ENCODE measurements at places on chromosomes 2 and 18.

GRCh38 chr2:158619496-158619895 lies 162.7 kb downstream of the PKP4 start:
- no peak for DNase-seq

GRCh38 chr18:62464266-62464665 lies 58.6 kb upstream of the ZCCHC2 start:
- peak; percentile 33 for DNase-seq

- no peak for DNase-seq
Measured at GRCh38 chr2:28434600-28434989, 41.9 kb downstream of the FOSL2 start.

DNA sequence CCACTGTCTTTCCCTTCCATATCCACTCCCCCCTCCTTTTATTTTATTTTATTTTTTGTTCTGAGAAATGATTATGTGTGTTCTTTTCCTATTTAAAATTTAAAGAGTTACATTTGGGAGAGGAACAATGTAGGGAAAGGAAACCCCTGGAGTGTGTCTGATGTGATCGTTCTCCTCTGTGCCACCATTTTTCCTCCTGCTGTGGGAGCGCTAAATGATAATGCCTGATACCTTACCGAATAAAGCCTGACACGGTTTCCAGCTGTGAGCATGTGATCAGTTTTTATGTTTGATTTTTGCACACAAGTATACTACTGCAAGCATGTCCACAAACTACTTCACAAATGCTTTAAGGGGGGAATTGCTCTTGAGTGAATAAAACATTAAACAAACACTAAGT lies 317.8 kb upstream of the FANCL start:
- no peak for DNase-seq

DNA sequence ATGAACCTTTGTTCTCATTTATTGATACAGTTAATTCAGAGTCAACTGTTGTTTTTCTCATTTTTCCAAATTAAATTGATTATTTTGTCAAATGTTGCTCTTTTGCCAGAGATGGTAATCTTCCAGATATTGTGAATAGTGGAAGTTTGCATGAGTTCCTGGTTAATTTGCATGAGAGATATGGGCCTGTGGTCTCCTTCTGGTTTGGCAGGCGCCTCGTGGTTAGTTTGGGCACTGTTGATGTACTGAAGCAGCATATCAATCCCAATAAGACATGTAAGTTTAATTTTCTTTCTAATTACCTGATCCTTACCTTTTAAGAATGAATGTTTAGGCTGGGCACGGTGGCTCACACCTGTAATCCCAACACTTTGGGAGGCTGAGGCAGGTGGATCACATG lies 7.8 kb downstream of the CYP20A1 start:
- no peak for DNase-seq

DNA sequence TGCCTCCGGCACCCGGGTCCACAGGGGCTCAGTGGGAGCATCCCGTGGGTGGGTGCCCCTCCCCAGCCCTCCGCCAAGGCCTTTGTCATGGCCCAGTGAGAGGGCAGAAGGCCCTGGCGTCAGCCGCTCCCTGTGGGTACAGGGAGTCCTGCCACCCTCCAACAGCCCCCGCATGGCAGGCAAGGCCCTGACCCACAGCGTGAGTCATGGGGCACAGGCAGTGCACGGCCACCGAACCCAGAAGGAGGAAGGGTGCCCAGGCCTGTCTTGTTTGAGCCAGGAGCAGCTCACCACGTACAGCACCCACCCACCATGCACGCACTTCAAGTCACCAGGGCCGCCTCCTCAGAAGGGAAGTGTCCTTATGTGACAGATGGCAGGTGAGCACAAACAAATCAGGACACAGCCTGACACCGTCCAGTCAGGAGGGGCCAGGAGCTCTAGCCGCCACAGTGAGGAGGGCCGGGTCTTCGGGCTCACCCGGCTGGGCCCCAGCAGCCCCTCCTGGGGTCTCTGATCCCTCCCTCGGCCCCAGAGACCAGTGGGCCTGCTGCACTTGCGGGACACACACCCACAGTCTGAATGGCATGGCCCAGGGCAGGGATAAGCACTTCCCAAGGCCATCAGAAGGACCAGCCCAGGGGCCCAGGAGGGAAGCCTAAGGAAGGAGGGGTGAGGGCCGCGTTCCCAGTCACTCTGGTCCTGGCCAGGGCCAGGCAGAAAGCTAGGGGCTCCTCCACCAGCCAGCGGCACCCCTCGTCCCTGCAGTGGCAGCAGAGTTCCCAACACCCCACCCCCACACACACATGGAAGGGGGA lies 25.8 kb downstream of the BIN1 start:
- DNase-seq, result no peak

GRCh38 chr2:96815326-96816126 lies 542 bp upstream of the CNNM3 start:
- DNase-seq, result no peak

DNA sequence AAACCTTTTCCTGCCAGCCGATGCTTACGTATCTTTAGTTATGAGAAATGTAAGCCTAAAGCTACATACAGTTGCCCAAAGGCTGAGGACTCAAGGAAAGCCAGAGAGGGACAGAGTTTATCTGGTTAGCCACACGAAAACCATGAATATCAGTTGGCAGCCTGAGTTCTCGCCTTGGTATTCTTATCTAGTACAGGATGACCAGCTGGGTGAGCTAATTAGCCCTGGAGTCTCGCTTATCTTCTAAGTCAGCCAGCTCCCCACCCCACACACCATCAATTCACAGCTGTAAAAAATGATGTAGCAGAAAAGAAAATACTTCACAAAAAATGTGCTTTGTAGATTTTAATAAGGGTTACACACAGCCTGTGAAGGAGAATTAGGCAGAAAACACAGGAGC lies 617.5 kb upstream of the SOX11 start:
- DNase-seq, result no peak

GRCh38 chr2:173027181-173028128 lies 48.2 kb upstream of the MAP3K20 start:
- peak; percentile 63 for DNase-seq

DNA sequence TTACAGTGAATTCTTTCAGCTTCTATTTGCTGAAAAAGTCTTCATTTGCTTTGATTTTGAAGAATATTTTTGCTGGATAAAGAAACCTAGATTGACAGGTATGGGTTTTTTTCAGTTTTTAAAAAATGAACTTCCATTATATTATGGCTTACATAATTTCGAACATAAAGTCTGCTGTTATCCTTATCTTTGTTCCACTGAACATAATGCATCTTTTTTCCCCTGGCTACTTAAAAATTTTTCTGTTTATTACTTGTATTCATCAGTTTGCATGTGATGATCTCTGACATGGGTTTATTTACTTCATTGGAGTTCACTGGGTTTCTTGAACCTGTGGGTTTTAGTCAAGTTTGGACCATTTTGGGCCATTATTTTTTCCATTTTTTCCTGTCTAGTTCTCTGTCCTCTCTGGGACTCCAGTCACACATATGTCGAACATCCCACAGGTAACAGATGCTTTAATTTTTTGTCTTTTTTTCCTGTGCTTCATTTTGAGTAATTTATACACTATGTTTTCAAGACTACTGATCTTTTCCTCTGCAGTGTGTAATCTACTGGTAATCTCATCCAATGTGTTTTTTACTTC lies 33.1 kb downstream of the SEC11C start:
- DNase-seq, result no peak

DNA sequence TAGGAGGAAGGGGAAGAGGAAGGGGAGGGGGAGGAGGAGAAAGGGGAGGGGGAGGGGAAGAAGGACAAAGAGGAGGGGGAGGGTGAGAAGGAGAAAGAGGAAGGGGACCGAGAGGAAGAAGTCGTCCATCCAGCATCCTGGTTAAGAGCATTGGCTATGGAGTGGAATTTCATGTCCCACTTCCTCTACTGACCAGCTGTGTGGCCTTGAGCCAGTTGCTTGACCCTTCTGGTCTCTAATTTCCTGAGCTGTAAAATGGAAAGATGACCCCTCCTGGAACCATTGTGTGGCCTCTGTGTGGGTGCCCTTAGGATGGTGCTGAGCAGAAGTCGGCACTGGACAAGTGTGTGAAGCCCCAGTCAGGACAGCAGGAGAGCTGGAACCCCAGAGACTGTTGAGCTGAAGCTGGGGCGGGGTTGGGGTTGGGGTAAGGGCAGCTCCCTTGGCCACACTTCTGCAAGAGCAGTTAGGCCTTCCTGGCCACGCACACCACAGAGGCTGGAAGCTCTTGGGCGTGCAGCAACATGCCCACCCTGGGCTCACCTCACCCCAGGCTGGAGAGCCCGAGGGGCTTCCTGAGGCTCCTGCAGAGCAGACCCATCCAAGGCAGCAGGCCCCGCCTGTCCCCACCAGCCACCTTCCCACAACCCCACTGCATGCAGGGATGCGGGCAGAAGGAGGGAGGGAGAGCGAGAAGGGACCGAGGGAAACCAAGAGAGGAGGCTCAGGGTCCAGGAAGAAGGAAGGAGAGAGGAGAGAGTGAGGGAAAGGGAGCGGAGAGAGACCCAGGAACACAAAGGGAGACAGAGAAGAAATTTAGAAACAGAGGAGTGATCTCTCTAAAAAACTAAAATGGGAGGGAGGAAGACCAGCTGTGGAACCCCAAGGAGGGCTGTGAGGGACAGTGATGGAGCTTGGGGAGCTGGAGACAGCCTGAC lies 16.2 kb downstream of the ADRA2B start:
- no peak for DNase-seq

- DNase-seq, result no peak
Measured at GRCh38 chr2:156343096-156343939, 10.8 kb upstream of the NR4A2 start.

- DNase-seq, result no peak
Measured at GRCh38 chr2:121491518-121491917, 39.2 kb upstream of the RNU4ATAC start.

GRCh38 chr2:233498126-233498525 lies 68.5 kb downstream of the USP40 start:
- DNase-seq, result no peak

GRCh38 chr18:62332964-62333695 lies 8.0 kb downstream of the TNFRSF11A start:
- DNase-seq, result no peak

DNA sequence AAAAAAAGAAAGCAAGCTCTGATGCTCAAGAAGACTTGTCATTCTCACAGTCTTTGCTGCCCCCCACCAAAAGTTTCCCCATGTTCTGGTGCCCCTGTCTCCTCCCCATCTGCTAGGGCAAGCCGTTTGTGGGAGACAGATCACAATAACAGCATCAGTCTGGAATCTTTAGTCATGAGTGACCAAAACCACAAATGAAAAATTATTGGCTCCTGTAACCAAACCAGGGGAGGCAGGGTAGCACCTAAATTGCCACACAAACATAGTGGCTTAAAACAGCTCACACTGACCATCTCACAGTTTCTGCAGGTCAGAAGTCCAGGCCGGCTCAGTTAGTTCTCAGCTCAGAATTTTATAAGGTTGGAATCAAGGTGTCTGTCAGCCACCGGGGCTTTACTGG lies 9.1 kb upstream of the B3GNT7 start:
- no peak for DNase-seq

DNA sequence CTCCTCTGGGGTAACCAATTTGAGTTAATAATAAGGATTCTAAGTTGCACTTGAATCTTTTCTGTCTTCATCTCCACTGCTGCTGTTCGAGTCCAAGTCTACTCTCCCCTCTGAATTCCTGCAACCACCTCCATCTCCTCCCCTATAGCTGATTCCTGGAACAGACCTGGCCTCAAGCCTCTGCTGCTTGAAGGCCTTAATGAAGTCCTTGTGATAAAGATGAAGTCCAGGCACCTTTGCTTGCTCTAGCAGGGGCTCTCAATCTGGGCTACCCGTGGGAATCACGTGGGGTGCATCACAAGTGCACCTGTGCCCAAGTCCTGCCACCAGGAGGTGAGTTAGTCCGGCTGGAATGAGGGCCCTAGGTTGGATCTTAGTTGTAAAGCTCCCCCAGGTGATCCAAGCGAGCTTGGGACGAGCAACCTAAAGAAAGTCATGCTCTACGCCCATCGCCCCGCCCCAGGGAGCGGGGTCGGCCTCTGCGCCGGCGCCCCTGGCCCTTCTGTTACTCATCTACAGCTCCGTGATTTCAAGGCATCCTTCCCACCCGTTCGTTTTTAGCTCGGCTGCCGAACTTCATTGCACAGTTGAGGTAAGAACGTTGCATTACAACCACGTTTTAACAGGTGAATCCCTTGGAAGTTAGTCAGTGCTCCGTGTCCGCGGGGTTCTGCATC lies 905 bp upstream of the IAH1 start:
- no peak for DNase-seq

- no peak for DNase-seq
Measured at GRCh38 chr18:72652990-72653593, 109.0 kb upstream of the CBLN2 start.

- DNase-seq, result no peak
Measured at GRCh38 chr2:127023504-127023903, 83.5 kb downstream of the BIN1 start.

GRCh38 chr2:127034051-127034450 lies 72.9 kb downstream of the BIN1 start:
- DNase-seq, result no peak

GRCh38 chr2:182291296-182291695 lies 135.5 kb downstream of the PDE1A start:
- no peak for DNase-seq

- no peak for DNase-seq
Measured at GRCh38 chr2:68905116-68905515, 33.9 kb upstream of the BMP10 start.

DNA sequence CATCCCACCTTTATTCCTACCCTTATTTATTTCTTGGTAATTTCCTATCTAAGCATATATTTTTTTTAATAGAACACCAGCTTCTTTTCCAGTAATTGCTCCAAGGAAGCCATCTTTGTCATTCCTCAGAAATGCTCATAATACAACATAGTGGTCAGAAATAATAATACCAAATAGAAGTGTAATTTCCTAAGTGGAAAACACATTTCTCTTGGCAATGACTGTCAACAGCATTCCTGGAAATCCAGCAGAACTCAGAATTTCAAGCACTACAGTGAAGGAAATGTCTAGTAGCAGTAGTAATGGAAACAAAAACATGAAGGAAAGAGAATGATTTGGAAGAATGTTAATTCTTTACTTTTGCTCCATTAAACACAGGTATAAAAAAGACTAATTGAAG lies 56.6 kb downstream of the GDF7 start:
- DNase-seq, result no peak

DNA sequence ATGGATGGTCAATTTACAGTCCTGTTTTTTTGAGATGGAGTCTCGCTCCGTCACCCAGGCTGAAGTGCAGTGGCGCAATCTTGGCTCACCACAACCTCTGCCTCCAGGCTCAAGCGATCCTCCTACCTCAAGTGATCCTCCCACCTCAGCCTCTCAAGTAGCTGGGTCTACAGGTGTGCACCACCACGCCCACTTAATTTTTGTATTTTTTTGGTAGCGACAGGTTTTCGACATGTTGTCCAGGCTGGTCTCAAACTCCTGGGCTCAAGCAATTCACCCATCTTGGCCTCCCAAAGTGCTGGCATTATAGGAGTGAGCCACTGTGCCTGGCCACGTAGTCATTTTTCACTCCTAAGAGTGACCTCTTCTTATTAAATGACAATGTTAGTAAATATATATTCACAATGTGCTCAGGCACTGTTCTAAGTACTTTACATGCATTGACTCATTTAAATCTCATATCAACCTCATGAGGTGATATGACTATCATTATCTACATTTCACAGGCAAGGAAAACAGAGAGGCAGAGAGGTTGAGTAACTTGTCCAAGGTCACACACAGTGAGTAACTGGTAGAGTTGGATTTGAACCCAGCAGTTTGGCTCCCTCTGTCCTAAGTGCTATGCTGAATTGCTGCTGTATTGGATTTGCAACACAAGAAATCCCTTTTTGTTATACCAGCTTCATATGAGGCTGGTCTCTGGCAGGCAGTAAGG lies 5.6 kb upstream of the DIS3L2 start:
- no peak for DNase-seq
